ENCODE measurements at places on chromosomes 7 and 10.

DNA sequence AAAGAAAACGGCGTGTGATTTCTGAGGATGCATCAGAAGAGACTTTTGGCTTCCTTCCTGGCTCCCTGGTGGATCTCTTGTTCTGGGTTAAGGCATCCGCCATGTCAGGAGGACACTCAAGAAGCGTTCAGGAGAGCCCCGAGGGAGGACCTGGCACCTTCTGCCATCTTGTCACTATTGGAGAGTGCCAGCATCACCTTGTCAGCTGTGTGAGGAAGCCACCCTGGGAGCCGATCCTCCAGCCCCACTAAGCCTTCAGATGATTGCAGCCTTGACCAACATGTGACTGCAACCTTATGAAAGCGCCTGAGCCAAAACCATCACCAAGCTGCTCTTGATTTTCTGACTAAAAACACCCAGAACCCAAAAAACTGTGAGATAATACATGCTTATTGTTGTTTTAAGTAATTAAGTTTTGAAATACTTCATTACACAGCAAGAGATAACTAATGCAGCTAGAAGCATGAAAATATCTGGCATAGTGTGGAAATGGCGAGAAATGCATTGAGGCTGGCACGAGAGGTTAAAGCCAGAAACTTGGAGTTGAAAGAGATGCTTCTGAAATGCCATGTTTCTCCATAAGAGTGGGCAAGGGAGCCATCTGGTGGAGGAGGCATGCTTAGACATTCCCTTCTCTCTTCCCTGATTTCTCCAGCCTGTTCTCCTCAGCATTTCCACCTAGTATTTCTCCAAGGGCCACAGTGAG lies 5.4 kb upstream of the ZFYVE27 start:
- peak; percentile 40 for DNase-seq

GRCh38 chr7:139734395-139734794 lies 43.4 kb downstream of the HIPK2 start:
- DNase-seq, result no peak

GRCh38 chr10:23417254-23417653 lies 21.6 kb upstream of the OTUD1 start:
- DNase-seq, result no peak

GRCh38 chr7:157889480-157889879 lies 552.7 kb downstream of the DNAJB6 start:
- DNase-seq, result no peak

- DNase-seq, result peak; percentile 17
Observed at GRCh38 chr7:43905956-43906330, 453 bp downstream of the URGCP start.

DNA sequence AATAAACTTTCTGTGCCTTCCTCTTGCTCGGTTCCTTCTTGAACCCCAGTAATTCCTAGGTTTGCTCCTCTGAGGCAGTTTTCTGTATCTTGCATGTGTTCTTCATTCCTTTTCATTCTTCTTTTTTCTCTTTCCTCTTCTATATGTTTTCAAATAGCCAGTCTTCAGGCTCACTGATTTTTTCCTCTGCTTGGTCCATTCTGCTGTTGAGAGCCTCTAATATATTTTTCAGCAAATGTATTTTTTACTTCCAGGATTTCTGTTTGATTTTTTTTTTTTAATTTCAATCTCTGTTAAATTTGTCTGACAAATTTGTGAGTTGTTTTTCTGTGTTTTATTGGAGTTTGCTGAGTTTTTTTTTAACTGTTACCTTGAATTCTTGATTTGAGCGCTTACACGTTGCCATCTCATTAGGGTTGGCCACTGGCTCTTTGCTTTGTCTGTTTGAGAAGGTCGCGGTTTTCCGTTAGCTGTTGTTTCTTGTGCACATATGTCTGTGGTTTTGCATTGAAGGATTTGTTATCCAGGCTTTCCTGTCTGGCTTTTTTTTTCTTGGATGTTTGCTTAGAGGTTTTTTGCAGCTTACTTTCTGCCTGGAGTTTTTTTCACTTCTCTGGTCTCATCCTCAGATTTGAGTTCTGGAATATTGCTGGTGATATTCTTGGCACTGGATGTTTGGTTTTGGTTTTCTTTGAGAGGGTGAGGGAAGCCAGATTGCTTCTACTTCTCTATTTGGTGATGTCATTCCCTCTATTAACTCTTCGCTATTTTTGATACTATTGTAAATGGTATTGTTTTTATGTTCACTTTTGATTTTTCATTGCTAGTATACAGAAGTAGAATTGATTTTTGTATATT lies 12.7 kb downstream of the SPRN start:
- no peak for DNase-seq

GRCh38 chr10:32132357-32132946 lies 76.2 kb upstream of the KIF5B start:
- DNase-seq, result no peak

DNA sequence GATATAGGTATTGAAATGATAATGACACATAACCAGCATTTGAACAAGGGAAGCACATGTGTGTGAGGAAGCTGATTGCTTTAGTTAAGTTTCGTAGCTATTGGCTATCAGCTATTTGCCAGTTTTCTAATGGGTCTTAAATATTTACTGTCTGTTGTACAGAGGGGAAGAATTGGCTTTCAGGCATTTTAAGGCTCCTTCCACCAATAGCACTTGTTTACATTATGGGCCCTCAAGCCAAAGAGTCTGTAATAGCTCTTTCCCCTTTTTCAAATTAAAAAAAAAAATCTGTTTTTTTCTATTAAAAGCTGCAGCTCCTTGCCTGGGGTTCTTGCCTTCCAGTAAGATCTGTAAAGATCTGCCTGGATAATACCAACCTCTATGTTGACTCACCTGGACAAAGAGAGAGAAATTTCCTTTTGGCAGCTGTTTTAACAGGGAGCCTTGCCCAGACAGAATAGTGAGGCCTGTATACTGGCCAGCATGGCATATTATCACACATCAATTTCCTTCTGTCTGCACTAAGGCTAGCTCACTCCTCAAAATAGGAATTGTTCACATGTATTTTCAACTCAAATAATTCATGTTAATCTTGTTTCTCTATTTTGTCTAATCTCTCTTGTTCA lies 104.7 kb upstream of the LRGUK start:
- no peak for DNase-seq

GRCh38 chr10:128149267-128150014 lies 23.2 kb upstream of the MKI67 start:
- DNase-seq, result no peak

- no peak for DNase-seq
Observed at GRCh38 chr7:19969859-19970493, 196.6 kb upstream of the TMEM196 start.

DNA sequence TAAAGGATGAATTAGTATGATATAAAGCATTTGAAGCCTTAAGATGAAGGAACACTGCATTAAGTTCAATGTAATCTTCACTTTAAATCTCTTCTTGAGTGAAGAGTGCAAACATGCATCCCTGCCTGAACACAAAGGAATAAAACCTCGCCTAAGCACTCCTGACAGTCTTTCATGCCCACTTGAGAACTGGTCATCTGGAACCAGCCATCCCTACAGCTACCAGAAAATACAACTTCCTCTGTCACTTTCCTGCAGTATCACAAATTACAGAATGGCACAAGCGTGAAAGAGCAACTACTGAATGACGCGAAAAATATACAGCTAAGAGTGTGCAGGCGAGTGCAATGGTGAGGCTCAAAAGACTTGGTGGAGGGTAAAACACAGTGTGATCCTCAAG lies 1079.9 kb downstream of the CNTNAP2 start:
- DNase-seq, result no peak

DNA sequence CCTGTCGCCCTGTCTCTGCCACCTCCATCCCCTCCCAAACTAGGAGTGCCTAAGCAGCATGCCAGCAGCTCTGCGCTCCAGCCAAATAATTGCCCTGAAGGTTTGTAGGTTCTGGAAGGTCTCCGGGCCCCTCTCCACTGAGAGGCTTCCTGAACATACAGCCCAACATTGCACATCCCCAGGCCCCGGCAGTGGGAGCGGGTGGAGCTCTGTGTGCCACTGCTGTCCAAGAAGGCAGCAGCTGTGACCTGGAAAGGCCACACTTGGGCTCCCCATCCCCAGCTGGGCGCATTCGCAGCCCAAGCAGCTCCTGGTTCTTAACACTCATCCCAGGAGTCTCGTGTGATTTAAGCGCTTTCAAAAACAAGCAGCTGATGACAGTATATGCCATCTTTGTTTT lies 95.7 kb downstream of the COL13A1 start:
- no peak for DNase-seq

DNA sequence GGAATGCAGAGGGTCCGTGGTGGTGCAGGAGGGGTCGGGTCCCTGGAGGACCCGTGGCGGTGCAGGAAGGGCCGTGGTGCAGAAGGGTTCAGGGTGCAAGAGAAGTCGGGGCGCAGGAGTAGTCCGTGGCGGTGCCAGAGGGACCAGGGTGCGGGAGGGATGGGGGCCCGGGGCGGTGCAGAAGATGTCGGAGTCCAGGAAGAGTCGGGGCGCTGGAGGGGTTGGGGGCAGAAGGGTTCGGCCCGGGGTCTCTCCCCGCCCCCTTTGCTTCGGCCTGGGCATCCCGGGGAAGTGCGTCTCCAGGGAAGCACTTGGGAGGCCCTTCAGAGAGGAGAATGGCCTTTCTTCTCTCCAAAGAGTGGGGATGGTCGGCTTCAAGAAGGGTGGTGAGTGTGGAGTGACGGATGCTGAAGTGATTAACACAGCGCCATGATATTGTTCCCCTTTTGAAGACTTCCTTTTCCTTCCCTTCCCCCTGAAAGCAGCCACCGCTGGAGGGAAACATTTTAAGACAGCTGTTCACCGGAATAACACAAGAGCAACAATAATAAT lies 997 bp downstream of the WDR37 start:
- DNase-seq, result no peak

GRCh38 chr10:116124777-116125176 lies 148.2 kb downstream of the GFRA1 start:
- no peak for DNase-seq

DNA sequence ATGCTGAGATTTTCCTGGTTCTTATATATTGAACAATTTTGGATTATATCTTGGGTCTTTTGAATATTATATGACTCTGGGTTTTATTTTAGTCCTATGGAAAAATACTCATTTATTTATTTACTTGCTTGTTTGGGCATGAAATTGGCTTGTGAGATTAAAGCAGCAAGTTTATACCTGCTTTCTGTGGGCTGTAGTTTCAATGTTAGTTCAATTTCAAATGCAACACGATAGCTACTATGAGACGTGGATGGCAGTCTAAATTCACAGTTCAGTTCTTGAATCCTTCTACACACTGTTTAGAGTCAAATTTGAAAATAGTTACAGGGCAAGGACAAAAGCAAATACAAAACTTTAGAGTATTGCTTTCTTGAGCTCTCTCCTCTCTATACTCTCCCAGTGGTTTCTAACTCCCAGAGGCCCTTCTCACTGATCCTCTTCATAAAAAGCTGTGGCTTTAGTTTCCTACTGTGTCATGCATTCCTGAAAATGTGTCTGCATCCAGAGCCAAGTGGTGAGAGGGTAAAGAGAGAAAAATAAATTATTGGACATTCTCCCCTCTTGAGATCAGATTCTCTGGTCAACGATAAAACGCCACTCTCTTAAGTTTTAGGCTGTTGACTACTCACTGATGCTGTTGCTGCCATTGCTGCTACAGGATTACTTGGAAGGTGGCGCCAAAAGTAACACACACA lies 34.4 kb downstream of the POLR1F start:
- DNase-seq, result no peak

DNA sequence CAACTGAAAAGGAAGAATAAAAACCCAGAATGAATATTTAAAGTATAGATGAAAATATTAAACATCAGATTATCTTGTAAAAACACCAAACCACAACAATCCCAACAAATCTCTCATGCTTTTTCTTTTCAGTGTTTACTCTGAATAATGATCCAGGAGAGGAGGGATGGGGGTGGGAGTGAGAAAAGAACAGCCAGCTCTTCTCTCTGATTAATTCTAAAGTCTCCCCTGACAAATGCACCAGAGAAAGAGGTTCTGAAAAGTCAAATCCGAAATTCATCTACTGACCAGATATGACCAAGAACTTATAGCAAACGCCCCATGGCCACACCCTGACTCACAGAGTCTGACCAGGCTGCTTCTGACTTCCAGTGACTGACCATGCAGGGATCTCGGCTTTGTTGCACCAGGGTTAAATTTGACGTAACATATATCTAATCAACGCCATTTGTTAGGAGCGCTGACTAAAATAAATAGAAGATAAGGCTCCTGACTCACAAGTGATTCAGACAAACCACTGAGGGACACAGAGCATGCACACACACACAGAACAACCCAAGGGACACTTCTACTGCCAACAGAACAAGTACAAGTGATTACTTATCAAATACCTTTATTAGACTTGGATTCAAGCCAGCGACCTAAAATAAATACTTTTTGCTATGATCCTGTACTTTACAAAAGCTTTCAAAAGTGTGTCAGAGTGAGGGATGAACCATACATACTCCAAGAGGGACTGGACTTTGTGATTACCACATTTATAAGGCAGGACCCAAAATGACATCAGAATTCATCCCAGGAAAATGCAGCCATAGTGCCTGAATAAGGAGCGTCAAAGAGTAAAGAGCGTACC lies 9.3 kb upstream of the SPOCK2 start:
- no peak for DNase-seq

GRCh38 chr10:91219371-91220193 lies 881 bp upstream of the PCGF5 start:
- DNase-seq, result no peak

- DNase-seq, result no peak
Observed at GRCh38 chr7:27065709-27066108, 30.1 kb downstream of the HOXA1 start.

GRCh38 chr7:26594553-26594952 lies 269.8 kb downstream of the SKAP2 start:
- DNase-seq, result no peak

GRCh38 chr10:77963901-77964300 lies 37.3 kb upstream of the DLG5 start:
- no peak for DNase-seq

DNA sequence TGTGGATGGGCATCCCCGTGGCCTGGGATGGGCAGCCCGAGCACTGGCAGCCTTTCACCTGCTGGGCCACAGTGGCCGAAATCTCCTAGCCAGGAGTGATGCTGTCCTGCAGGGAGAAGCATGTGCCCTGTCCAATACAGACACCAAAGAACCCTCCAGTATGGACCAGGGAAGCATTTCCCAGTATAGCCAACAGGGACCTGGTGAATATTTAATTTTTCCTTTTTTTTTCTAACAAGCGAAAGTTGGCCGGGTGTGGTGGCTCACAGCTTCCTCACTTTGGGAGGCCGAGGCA lies 11.0 kb downstream of the IMPDH1 start:
- no peak for DNase-seq

DNA sequence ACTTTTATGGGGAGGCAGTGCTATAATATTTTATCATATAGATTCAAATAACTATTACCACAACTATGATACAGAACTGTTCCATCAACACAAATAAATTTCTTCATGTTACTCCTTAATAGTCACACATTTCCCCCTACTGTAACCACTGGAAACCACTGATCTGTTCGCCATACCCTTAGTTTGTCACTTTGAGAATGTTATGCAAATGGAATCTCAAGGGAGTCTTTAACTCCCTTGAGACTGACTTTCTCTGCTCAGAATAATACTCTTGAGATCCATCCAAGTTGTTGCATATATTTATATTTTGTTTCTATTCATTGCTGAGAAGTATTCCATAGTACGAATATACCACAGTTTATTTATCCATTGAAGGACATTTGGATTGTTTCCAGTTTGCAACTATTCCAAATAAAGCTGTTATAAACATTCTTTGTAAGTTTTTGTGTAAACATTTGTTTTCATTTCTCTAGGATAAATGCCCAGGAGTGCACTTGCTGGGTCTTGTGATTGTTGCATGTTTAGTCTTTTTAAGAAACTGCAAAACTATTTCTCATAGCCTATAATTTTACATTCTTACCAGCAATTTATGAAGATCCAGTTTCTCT lies 19.7 kb upstream of the PON2 start:
- DNase-seq, result no peak
